Heart right ventricle (tissue), 16 donors: ENCODE measurements at places on chromosomes 1 and 21.

- DNase-seq = no peak
- H3K4me3 ChIP-seq = no peak overlapping the region
- no peak overlapping the region for H3K27ac ChIP-seq
- no peaks in the 10 kb centered on the region for H3K36me3 ChIP-seq
Observed at GRCh38 chr1:63688302-63688890, 85.4 kb upstream of the ROR1 start.

DNA sequence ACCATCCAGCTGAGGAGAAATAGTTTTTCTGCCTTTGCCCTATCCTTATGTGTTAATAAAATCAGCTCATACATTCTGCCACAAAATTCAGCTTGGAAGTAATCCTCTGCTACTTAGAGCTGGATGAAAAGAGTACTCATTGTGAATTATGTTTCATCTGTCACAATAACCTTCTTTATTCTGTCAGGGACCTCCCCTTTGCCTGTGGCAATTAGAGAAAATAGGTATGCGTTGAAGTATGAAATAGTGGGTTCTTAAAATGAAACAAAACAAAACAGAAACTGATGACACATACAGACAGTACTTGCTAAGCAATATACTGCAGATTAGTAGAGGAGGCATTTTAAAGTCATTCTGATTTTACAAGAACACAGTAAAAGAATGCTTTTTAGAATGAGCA lies 578.5 kb downstream of the USP25 start:
- H3K27me3 ChIP-seq = no peaks in the 10 kb centered on the region
- no peaks in the 10 kb centered on the region for H3K36me3 ChIP-seq
- H3K4me3 ChIP-seq = peak overlapping the region; percentile 36
- no peak for DNase-seq
- H3K4me1 ChIP-seq = no peaks in the 10 kb centered on the region
- H3K27ac ChIP-seq = peak overlapping the region; percentile 14

- no peak within 1 kb of the TSS for H3K4me3 ChIP-seq
- peak; percentile 47 for DNase-seq
- H3K27me3 ChIP-seq = peaks cover 85% of the 10 kb centered on the region
- no peaks in the 10 kb centered on the region for H3K36me3 ChIP-seq
- H3K4me1 ChIP-seq = peaks cover 33% of the 10 kb centered on the region
Observed at GRCh38 chr1:156860628-156861423, at the start of gene NTRK1. Gene NTRK1, plus strand, starts transcription at chr1:156860865. Its CDS starts 70 bp downstream, at chr1:156860935.

GRCh38 chr1:154869351-154870114 lies 548 bp downstream of the KCNN3 start:
- peaks cover 30% of the 10 kb centered on the region for H3K4me1 ChIP-seq

GRCh38 chr21:18940791-18941190 lies 537.2 kb upstream of the TMPRSS15 start:
- no peaks in the 10 kb centered on the region for H3K36me3 ChIP-seq
- no peak overlapping the region for H3K4me3 ChIP-seq
- DNase-seq = no peak
- no peaks in the 10 kb centered on the region for H3K27me3 ChIP-seq
- no peaks in the 10 kb centered on the region for H3K4me1 ChIP-seq
